Stimulated activated CD8-positive, alpha-beta memory T cell treated with anti-CD3 and anti-CD28 coated beads, Interleukin-7, amount 100 ng/mL, for 1 hour (primary cell): ENCODE measurements at places on chromosomes 13 and 19.

DNA sequence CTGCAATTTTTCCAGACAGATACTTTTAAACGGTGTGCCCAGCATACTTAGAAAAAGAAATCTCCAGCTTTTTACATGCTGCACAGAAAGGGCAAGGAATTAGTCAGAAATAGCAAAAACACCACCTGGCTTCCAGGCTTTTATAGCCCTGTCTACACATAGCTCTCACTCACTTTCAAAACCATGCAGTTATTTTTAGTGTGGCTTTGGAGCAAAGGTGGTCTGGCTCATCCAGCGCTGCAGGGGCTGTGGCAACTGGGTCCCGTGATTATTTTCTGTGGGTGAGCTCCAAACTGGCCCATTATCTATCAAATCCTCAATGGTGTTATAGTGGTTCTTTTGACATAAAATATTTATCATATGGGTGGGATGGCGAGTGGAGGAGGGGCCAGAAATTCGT is 57.0 kb downstream of the COL4A2 start:
- no peak for DNase-seq

GRCh38 chr19:8610041-8610935 is at the start of gene ADAMTS10:
ADAMTS10 (minus strand) TSS chr19:8610715; CDS start chr19:8605710, 5,005 bp downstream.
- DNase-seq, result no peak

DNA sequence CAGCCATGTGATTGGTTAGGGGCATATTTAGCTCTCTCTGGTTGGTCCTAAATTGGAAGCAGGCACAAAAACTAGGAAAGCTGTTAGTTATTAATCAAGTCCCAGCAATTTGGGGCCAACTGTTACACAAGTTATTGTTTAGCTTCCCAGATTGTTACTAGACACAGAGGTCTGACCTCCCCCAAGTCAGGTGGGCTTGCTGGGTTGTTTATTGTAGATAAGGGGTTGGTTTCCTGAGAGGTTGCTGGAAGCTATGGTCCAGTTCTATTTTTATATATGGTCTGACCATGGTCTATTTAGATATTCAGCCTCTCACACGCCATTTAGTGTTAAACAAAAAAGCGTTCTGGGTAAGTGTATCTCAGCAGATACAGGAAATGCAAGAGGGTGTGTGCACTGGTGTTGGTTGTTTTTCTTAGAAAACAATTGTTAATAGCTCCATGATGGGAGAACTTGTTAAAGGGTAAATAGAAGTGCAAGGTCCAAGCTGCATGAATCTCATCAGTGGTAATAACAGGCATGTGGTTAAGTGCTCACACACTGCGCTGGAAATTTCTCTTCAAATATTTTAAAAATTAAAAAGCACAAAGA is 150.0 kb downstream of the RAP2A start:
- no peak for DNase-seq

DNA sequence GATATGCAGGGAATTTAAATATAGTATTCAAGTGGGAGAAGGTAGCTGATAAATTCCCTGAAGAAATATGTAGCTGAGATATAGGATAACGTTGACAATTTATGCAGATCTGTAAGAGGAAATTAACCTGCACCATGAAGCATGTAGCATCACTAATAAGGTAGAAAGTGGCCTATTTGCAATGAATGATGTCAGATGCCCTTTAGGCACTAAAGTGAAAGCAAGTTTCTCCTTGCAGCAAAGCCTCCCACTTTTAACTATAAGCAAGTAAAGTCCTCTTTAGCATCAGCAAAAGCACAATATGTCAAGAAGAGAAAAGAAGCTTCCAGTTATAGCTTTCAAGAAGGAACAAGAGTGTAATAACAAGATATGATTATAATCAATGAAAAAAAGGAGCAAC is 102.5 kb upstream of the SLITRK1 start:
- no peak for DNase-seq

DNA sequence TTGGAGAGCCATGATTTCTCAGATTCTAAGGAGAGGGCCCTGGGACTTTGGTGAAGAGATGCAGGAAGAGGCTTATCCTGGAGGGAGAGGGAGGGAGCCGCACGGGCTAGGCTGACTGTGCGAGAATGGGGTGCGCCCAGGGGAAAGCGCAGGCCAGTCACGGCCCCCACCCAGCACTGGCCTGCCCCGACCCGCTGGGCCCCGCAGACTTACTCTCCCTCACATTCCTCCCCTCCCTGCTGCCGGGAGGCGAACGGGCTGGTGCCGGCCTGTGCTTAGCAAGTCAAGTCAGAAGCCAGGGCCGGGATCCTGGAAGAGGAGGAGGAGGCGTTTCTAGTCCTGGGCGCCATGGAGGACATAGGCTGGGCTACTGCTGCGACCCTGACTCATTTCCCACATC is 120.0 kb downstream of the CRYL1 start:
- no peak for DNase-seq
